Mesothelial cell of epicardium (in vitro differentiated cells): ENCODE measurements at places on chromosomes 11 and 22.
A peak's percentile ranks its signal among the peaks of the same experiment; 100 is the strongest.

DNA sequence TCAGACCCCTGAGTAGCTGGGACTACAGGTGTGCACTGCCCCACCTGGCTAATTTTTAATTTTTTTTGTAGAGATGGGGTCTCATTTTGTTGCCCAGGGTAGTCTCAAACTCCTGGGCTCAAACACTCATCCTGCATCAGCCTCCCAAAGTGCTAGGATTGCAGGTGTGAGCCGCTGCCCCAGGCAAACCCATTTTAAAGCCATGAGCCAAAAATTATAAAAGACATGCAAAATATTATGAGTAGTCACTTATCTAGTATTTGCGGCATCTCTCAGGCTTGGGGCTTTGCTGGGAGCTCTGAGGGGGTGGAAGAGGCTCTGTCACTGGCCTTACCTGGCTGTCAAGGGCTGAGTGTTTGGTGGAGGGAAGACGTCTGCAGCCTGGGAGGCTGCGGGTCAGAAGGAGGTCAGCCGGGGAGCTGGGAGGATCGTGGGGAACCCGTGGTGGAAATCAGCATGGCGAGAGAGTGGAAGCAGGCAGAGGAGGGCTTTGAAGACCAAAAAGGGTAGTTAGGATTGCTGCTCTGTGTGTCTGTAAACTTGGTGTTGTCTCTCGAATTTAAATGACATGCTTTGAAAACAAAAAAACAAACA, 69.1 kb upstream of the PARVG start:
- H3K27ac ChIP-seq, result no peak overlapping the region
- H3K36me3 ChIP-seq, result no peaks in the 10 kb centered on the region
- H3K4me3 ChIP-seq, result no peak overlapping the region
- DNase-seq, result no peak
- peaks cover 26% of the 10 kb centered on the region for H3K4me1 ChIP-seq

- peaks cover 8% of the 10 kb centered on the region for H3K4me1 ChIP-seq
- no peak overlapping the region for H3K4me3 ChIP-seq
- DNase-seq, result no peak
- H3K27ac ChIP-seq, result no peak overlapping the region
- H3K36me3 ChIP-seq, result peaks cover 27% of the 10 kb centered on the region
Observed at GRCh38 chr22:46929710-46930204, 167.3 kb downstream of the TBC1D22A start.

GRCh38 chr22:22769434-22770279, 118.0 kb upstream of the IGLL5 start:
- no peak overlapping the region for H3K27ac ChIP-seq
- H3K4me1 ChIP-seq, result no peaks in the 10 kb centered on the region
- H3K4me3 ChIP-seq, result no peak overlapping the region
- DNase-seq, result no peak
- H3K27me3 ChIP-seq, result peaks cover 92% of the 10 kb centered on the region

- DNase-seq, result no peak
Observed at GRCh38 chr22:26524870-26525269, 12.6 kb upstream of the TFIP11 start.

DNA sequence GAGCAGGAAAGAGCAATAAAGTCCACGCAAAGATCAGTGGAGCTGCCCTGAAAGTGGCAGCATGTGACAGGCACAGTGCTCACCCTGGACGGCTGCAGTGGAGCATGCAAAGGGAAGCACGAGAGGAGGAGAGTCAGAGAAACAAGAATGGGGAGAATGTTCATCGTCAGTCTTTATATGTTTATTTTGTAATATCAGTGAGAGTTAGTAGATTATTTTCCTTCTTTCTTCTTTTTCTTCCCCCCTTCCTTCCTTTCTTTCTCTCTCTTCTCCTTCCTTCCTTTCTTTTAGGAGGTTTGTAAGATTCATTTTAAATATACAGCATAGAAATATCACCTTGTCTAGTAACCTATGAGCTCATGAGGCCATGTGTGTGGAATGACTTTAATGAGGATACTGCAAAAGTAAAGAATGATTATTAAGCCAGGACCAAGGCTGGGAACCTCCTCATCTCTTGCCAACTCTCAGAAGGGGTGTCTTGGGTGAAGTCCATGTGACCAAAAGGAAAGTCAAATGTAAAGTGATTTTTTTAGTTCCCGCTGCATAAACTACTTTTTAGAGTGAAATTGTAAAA, 321.1 kb downstream of the AASDHPPT start:
- peak overlapping the region; percentile 15 for H3K27ac ChIP-seq
- no peak overlapping the region for H3K4me3 ChIP-seq
- no peak for DNase-seq
- peaks cover 15% of the 10 kb centered on the region for H3K4me1 ChIP-seq
- no peaks in the 10 kb centered on the region for H3K27me3 ChIP-seq

DNA sequence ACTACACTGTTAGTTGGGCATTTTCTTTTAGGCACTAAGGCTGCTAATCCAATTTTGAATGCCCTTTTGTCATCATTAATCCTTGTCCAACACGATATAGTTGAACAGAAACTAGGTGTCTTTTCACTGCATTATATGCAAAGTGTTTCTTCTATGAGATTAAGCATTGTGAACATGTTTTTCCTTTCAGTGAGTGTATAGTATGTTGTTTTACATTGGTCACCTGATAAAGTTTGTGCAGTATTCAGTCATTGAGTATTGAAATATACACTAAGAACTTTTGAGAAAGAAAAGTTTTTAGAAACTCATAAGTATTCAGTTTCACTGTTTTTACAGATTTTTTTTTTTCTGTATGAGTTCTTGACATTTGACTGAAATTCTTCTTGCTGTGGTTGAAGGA, 59.0 kb downstream of the ZC3H12C start:
- H3K4me3 ChIP-seq, result no peak overlapping the region
- H3K36me3 ChIP-seq, result peaks cover 3% of the 10 kb centered on the region
- H3K27ac ChIP-seq, result peak overlapping the region; percentile 9
- peaks cover 18% of the 10 kb centered on the region for H3K4me1 ChIP-seq
- no peaks in the 10 kb centered on the region for H3K27me3 ChIP-seq

DNA sequence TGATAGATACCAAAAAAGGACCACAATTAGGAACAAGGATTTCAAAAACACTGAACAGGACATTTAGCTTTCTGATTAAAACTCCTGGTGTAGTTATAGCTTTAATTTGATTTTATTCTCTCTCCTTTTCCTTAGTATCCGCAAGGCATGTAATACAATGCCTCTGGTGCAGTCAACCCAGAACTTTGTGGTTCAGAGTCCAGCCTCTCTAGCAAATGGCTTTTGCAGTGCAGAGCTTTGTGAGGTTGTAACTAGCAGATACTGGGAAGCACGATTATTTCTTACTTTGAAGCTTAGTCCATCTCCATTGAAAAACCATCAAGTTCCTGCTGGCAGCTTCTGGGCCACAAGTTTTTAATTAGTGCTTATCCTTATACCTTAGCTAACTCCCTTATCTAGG, 79.8 kb downstream of the GRIA4 start:
- no peak overlapping the region for H3K4me3 ChIP-seq
- no peak overlapping the region for H3K27ac ChIP-seq
- H3K4me1 ChIP-seq, result peaks cover 25% of the 10 kb centered on the region
- no peak for DNase-seq
- H3K27me3 ChIP-seq, result no peaks in the 10 kb centered on the region
- H3K36me3 ChIP-seq, result peaks cover 10% of the 10 kb centered on the region

GRCh38 chr11:64598797-64599697, 8.0 kb downstream of the SLC22A12 start:
- no peak overlapping the region for H3K27ac ChIP-seq
- DNase-seq, result no peak
- peaks cover 4% of the 10 kb centered on the region for H3K27me3 ChIP-seq
- H3K4me1 ChIP-seq, result no peaks in the 10 kb centered on the region
- H3K36me3 ChIP-seq, result no peaks in the 10 kb centered on the region

- no peak for DNase-seq
- H3K36me3 ChIP-seq, result no peaks in the 10 kb centered on the region
- peaks cover 16% of the 10 kb centered on the region for H3K4me1 ChIP-seq
- no peak overlapping the region for H3K27ac ChIP-seq
Observed at GRCh38 chr11:76628408-76628947, 42.1 kb downstream of the LRRC32 start.

GRCh38 chr11:64089493-64089892, 53.8 kb downstream of the FLRT1 start:
- H3K4me1 ChIP-seq, result peaks cover 15% of the 10 kb centered on the region
- DNase-seq, result no peak
- no peaks in the 10 kb centered on the region for H3K36me3 ChIP-seq
- no peak overlapping the region for H3K27ac ChIP-seq
- no peaks in the 10 kb centered on the region for H3K27me3 ChIP-seq
- H3K4me3 ChIP-seq, result no peak overlapping the region

DNA sequence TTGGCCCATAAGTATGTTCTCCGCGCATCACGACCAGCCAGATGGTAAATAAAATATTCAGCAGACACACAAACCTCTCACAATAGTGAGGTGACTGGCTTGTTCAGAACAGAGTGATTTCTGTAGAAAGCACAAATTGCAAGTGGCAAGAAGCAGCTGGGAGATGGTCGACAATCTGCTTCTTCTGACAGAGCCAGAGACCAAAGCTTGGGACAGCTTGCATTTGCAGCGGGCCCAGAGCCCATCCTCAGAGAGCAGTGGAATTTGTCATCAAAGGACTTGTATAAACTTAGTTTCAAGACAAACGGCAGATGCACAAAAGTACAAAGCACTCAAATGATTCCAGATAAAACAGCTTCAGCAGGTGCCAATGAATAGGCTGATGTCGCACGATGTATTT, 7.6 kb upstream of the GALNT18 start:
- H3K4me3 ChIP-seq, result no peak overlapping the region
- no peaks in the 10 kb centered on the region for H3K36me3 ChIP-seq
- no peaks in the 10 kb centered on the region for H3K4me1 ChIP-seq
- peaks cover 52% of the 10 kb centered on the region for H3K27me3 ChIP-seq

DNA sequence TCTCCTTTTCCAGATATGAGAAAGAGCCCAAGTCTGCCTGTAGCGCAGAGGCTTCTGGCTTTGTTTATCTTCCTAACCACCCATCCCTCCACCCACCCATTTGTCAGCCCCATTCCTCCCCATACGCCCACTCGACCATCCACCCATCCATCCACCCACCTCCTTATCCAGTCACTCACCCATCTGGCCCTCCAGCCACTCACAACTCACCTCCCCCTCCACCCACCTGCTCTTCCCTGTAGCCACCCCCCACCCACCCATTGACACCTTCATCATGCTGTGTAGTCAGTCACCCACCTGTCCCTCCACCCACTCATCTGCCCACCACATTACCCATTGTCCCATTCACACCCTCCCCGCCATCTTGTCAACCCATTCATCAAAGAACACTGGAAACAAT, 5.5 kb downstream of the CST6 start:
- no peaks in the 10 kb centered on the region for H3K36me3 ChIP-seq
- H3K27me3 ChIP-seq, result peaks cover under 1% of the 10 kb centered on the region
- no peak overlapping the region for H3K27ac ChIP-seq
- DNase-seq, result no peak

DNA sequence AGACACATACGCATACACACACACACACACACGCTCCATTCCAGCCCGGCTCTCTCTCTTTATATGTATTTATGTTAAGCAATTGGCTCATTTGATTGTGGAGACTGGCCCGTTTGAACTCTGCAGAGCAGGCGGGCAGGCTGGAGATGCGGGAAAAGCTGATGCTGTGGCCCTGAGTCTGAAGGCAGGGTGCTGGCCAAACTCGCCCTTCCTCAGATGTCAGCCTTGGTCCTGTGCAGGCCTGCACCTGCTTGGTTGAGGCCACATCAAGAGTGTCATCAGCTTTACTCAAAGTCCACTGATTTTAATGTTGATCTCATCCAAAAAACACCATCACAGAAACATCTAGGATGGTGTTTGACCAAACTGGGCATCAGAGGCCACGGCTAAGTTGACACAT, 569.3 kb downstream of the TBC1D22A start:
- H3K27ac ChIP-seq, result no peak overlapping the region
- H3K27me3 ChIP-seq, result no peaks in the 10 kb centered on the region
- H3K4me1 ChIP-seq, result no peaks in the 10 kb centered on the region
- DNase-seq, result no peak
- no peak overlapping the region for H3K4me3 ChIP-seq

- no peak overlapping the region for H3K27ac ChIP-seq
- H3K4me1 ChIP-seq, result no peaks in the 10 kb centered on the region
- H3K27me3 ChIP-seq, result no peaks in the 10 kb centered on the region
- peaks cover 9% of the 10 kb centered on the region for H3K36me3 ChIP-seq
- H3K4me3 ChIP-seq, result no peak overlapping the region
- no peak for DNase-seq
Observed at GRCh38 chr11:103963648-103964047, 72.8 kb upstream of the DDI1 start.

DNA sequence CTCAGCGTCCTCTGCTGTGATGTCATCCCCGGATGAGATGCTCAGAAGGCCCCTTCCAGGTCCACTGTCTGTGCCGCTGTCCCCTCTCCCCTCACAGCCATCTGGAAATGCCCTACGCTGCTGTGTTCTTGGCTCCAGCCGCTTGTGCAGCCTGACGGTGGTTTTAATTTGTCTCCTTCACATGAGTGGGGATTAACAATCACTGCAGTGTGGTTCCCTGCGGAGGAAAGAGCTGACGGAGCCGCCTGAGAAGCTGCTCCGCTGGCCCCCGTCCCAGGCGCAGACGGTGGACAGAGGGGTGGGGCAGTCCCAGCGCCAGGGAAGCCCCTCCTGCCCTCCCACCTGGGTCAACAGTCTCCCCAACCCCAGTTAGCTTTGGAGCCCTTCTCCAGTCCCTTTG, 67.5 kb upstream of the PHF21B start:
- H3K4me3 ChIP-seq, result no peak overlapping the region
- H3K36me3 ChIP-seq, result no peaks in the 10 kb centered on the region
- H3K27me3 ChIP-seq, result peaks cover 54% of the 10 kb centered on the region
- DNase-seq, result no peak

DNA sequence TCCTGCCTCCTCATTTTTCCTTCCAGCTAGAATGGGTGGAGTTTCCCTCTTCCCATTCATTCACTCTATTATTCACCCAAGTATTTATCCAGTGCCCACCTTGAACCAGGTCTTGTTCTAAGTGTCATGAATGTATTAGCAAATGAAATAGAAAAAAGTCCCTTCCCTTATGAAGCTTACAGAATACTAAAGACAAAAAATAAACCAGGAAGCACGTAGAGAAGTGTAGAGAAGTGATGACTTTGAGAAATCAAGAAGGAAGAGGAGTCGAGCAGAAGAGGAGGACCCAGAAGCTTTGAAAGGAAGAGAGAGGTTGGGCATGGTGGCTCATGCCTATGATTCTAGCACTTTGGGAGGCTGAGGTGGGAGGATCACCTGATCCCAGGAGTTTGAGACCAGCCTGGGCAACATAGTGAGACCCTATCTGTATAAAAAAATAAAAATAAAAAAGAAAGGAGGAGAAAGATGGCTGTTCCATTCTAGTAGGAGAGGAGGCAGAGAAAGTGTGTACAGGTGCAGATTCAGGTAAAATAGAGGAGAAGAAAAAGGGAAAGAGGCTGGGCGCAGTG, 17.1 kb upstream of the SYVN1 start:
- no peaks in the 10 kb centered on the region for H3K36me3 ChIP-seq
- H3K27ac ChIP-seq, result peak overlapping the region; percentile 95
- peaks cover 18% of the 10 kb centered on the region for H3K4me1 ChIP-seq
